NAMALWA (cell line): ENCODE measurements at places on chromosomes 5 and 9.

DNA sequence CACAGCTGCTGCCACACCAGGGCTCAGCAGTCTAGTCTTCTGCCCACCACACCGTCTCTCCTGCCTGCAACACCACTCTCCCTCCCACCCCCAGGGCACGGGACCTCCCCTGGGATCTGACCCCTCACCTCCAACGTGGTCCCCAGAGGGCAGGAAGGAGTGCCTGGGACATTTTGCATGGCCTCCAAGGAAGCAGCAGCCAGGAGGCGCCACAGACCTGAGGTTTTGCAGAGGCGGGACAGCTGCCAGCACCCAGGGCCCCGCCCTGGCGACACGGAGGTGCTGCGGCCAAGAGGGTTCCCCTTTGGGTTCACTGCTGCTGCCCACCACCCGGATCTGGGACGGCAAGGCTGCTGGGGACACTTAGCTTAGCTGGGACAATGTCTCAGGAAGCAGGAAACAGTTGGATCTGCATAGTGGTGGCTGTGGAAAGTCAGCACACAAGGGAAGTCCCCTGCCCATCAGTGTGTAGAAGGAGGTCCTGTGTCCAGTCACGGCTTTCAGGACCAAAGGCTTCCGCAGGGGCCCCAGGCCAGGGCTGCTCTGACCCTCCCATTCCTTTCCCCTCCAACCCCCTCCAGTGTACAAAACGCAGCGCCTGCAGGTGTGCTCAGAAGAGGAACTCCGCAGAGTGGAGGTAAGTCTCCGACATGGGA lies 13.8 kb downstream of the PROP1 start:
- DNase-seq: peak; percentile 51

GRCh38 chr9:134936346-134937163 lies 18.8 kb upstream of the FCN1 start:
- peak; percentile 52 for DNase-seq

GRCh38 chr9:24045150-24045549 lies 219.1 kb upstream of the ELAVL2 start:
- no peak for DNase-seq

DNA sequence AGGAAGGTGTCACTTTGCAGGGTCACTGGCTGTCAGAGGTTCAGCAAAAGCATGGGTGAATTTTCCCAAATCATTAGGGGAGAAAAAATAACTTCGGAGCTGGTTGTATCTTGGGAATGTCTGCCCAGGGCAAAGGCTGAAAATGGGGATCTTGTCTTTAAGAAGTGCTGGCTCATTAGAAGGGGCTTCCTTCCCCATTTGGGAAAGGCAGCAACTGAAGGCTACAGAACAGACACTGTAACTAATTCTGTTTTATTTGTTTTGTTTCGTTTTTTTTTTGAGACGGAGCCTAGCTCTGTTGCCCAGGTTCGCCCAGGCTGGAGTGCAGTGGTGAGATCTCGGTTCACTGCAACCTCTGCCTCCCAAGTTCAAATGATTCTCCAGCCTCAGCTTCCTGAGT lies 70.3 kb upstream of the PCA3 start:
- DNase-seq: no peak

DNA sequence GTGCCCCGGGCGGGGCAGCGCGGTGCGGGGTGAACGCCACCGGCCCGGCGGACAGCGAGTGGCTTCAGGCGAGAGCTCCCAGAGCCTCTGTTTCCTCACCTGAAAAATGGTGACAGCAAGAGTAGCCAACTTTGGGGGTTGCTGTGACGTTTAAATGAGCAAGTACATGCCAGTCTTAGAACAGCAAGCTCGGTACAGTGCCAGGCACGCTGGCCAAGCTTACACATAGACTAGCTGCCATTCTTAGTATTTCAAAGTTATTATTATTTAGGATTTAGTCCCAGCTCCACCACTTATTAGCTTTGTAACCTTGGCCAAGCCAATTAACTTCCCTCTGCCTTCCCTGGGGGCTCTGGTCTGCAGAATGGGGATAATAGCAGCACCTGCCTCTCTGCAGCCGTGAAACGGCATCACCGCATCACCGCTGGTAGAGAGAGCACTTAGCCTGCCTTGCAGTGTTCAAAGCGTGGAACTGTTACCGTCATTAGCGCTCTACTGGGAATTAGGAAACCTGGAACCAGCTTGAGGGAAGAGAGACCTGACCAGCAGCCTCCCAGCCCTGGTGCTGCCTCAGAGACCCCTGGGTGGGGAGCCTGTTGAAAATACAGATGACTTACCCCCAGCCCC lies at the start of gene C9orf50:
Gene C9orf50, minus strand, starts transcription at position 433 of the 627 bp plus-strand sequence. CDS start 527 bp downstream, outside the sequence.
- DNase-seq: no peak

- no peak for DNase-seq
Observed at GRCh38 chr5:141543053-141543452, 54.2 kb downstream of the PCDHGC5 start.

- no peak for DNase-seq
Observed at GRCh38 chr5:59519338-59519737, 374.2 kb downstream of the PDE4D start.

DNA sequence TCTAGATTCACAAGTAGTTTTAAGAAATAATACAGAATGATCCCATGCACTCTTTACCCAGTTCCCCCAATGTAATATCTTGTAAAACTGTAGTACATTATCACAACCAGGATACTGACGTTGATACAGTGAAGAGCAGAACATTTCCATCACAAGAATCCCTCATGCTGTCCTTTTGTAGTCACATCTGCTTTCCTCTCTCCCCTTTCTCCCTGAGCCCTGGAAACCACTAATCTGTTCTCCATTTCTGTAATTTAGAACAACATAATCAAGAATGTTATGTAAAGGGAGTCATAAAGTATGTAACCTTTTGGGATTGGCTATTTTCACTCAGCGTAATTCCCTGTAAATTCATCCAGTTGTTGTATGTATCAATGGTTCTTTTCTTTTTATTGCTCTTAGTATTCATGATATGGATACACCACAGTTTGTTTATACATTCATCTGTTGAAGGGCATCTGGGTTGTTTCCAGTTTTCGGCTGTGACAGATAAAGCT lies 61.1 kb downstream of the ERCC6L2 start:
- no peak for DNase-seq

GRCh38 chr5:10424124-10424731 lies 17.5 kb upstream of the ROPN1L start:
- DNase-seq: peak; percentile 70

DNA sequence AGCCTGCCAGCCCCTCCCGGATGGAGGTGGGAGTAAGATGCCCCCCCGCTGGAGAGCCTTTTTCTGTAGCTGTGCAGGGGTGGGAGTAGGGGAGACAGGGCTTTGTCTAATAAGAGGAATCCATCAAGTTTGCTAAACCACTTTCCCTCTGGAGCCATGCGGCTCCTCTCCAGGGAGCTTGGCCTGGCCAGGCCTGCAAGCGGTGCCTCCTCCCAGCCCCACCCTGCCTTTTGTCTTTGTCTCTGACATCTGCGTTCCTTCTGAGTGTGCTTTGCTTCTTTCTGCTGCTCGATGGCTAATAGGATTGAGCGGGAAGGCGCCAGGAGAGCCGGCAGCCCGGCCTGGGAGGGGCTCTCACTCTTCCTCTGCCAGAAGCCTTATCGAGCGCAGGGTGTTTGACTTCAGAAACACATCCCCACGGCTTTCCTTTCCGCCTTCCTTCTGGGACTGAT lies 26.7 kb upstream of the FCN1 start:
- no peak for DNase-seq

- DNase-seq: no peak
Observed at GRCh38 chr9:133691626-133692363, 46.4 kb downstream of the SARDH start.

DNA sequence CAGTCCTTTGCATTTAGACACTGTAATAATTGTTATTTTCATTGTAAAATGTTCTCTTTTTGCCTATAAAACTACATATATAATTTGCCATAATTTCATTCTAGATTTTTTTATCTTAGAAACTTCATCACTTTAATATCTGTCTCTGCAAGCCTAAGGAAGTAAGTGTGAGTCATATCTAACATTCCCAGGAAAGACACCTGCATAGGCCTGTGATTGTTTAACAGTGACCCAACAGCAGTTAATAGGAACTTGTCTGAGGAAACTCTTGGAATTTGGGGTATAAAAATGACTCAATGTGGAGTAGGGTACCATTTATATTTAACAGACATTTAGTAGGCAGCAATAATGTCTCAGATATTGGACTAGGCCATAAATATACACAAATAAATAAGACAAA lies 229.2 kb upstream of the FAM174A start:
- no peak for DNase-seq

GRCh38 chr5:66169534-66169933 lies 25.4 kb downstream of the SREK1 start:
- peak; percentile 68 for DNase-seq

DNA sequence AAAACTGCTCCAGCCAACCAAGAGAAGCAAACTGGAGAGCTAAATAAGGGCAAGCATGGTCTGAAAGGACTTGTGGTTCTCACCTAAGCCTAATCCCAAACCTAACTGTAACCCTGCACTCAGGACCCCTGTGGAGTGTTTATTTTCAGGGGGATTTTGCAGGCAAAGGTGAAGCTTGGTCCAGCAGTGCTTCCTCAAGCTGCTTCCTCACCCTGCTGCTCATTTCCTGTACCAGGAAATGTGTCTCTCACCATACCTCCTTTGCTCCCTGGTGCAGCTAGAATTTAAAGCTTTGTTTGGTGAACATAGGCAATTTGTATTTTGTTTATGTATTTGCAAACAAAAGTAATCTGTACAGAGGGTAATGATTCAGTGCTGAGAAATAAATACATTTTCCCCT lies 50.2 kb downstream of the CARTPT start:
- no peak for DNase-seq

DNA sequence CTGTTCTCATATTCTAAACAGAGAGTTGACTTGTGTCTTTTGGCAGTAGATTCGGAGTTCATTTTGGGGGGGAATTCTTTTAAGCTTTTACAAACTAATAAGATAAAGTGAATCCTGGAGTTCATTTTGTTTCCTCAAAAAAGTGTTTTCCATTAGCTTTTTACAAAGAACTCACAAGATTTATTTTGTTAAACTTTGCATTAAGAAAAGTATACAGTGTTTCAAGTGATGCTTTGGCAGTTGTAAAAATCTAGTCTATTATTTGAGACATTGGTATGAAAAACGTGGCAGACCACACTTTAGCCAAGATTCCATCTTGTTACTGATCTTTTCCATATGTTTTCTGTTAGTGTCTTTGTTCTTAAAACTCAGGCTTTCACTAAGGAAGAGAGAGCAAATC lies 1.2 kb upstream of the OMD start:
- DNase-seq: no peak

DNA sequence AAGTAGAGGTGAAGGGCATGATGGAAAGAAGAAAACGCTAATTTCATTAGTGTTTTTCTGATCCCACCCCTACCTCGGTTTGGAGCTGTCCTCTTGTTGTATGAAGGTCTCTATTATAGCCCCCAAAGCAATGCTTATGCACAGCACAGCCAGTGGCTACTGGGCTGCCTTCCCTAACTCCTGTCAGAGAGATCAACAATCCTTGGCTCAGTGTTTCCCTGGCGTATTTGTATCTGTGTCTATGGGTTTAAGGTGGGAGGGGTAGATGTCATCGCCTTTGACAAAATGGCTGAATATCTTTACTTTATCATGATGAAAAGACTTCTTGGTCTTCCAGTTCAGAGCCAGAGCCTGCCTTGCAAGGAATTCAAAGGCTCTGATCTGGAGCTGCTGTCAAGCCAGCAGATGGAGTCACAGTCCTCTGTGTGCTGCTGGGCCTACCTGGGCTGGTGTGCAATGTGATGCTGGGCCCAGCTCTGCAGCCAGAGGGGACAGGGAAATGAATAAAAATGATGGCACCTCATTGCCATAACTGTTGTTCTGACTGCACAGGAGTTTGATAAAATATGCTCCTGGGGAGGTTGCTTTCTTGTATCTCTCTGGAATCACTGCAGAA lies 20.1 kb upstream of the HSPA9 start:
- DNase-seq: no peak

- no peak for DNase-seq
Observed at GRCh38 chr5:128038643-128039042, 44.9 kb upstream of the SLC12A2 start.

DNA sequence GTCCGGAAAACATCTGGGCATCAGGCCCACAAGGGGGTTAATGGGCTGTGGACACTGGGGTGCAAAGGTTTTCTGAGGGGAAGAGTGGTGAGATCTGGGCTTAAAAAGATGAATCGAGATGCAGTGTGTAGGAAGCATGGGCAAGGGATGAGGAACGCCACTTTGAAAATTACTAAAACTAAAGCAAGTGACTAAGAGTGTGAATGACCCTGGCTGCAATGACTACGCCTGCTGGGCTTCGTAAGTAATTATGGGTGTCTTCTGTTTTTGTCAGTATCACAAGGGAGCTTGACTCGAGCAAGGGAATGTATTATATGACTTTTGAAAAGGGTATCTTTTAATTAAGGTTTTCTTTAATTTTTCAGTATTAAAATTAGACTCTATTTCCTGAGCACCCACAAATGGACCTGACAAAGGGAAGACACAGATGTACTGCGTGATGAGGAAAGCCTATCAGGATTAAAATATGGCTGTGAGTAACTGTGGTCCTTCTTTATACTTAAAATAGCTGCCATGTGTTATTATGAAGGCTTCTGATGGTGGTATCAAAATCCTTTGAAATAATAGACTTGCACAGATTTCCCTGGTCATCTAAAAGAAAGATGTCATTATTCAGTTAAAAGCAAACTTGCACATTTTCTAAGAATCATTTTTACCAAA lies 4.2 kb downstream of the CTXN3 start:
- DNase-seq: no peak

- DNase-seq: no peak
Observed at GRCh38 chr5:126613941-126614592, 13.3 kb downstream of the PHAX start.

DNA sequence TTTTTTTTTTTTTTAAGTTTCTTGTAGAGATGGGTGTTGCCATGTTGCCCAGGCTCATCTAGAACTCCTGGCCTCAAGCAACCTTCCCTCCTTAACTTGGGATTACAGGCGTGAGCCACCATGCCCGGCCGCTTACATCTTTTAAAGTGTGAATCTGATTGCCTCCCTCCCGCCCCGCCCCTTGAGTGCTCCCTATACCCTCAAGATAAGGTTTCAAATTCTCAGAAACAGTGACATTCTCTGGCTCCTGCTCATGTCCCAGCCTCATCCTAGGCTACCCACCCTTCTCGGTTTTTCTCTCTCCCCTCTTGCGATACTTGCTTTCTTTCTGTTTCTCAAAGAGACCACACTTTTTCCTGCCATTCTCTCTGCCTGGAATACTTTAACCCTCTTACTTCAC lies 12.4 kb downstream of the MORN5 start:
- DNase-seq: no peak

GRCh38 chr9:119500072-119500771 lies 131.0 kb upstream of the BRINP1 start:
- DNase-seq: no peak

DNA sequence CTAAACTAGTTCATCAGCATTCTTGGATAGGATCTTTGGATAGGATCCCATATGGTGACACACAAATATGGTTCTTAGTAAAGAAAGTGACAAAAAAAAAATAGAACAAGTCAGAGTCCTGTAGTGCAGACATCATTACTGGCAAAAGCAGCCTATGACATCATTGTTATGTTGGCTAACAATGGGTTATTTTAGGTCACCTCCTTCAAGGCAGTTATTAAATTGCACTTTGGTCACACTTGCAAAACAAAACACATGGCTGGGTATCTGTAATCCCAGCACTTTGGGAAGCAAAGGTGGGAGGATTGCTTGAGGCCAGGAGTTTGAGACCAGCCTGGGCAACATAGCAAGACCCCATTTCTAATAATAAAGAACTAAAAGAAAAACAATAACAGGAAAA lies 185.9 kb downstream of the KIAA0825 start:
- no peak for DNase-seq

- no peak for DNase-seq
Observed at GRCh38 chr5:135218790-135219568, 180.1 kb downstream of the MACROH2A1 start.
